ENCODE measurements at places on chromosomes 2 and 18.

- no peak for DNase-seq
Measured at GRCh38 chr18:45708831-45709230, 15.2 kb upstream of the SLC14A1 start.

DNA sequence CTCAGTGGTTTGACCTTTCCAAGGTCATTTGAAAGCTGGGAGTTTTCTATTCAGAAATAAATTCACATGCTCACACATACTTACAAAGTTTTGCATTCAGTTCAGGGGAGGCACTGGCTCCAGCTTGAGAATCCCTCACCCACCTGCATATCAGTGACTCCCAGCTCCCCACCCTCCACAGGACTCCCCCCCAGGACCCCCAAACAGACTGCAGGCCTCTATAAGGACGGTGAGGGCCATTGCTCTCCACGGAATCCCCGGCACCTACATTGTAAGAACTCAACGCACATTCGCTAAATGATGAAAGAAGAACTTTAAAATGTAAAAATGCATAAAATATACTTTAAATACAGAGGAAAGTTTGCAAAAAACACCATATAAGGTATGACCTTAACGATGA lies 97.2 kb upstream of the TEX51 start:
- no peak for DNase-seq

- no peak for DNase-seq
Measured at GRCh38 chr2:469514-469913, 181.6 kb upstream of the ALKAL2 start.

GRCh38 chr2:127558911-127559310 lies 23.4 kb downstream of the MYO7B start:
- DNase-seq: no peak

- no peak for DNase-seq
Measured at GRCh38 chr18:63236406-63236805, 83.2 kb downstream of the BCL2 start.

DNA sequence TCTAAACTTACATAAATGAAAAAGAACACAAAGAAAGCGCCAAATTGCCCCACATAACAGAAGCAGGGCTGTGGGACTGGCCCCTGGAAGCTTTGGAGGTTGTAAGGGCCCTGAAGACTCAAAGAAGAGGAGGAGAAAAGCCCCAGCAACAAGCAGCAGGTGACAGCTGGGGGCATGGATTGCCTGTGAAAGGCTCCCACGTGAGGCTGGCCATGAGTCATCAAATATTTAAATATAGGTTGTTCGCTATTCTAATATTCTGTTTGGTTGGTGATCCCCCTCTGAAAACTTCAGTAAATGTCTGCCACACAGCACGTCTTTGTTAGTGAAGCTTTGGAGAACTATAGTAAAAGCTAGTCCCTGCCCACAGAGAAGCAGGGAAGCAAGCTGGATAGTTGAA lies 132.4 kb downstream of the MREG start:
- no peak for DNase-seq

DNA sequence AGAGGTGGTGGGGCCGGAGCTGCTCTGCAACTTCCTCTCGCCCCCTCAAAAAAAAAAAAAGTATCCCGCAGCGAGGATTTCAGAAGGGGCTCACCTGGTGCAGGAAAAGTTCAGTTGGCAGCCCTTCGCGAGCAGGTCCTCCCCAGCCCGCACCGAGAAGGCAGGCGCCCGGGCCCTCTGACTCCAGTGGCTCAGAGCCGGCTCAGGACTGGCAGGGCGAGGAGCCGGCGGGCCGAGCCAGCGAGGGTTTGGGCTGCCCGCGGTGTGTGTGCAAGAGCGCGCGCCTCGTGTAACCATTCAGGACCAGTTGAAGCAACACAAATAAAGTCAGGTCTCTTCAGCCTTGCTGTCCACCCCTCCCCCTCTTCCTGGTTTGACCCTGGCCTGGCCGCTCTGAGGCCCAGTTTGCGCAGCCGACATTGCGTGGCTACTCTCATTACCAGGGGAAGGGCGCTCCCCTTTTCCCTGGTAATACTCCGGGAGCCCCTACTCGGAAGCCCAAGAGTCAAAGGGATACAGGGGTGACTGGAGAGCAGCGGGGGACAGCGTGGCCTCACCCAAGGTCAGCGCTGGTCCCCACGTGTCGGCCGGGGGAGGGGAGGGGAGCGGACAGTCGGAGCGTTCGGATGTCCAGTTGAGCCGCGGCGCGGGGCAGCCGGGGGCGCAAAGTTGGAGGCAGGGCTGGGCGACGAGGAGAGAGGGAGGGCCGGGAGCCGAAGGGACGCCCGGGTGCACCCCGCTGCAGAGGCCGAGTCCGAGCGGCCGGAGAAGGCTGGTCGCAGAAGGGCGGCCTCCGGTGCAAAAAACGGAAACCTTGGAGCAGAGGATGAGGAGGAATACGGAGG lies 12.3 kb downstream of the EN1 start:
- DNase-seq: no peak

DNA sequence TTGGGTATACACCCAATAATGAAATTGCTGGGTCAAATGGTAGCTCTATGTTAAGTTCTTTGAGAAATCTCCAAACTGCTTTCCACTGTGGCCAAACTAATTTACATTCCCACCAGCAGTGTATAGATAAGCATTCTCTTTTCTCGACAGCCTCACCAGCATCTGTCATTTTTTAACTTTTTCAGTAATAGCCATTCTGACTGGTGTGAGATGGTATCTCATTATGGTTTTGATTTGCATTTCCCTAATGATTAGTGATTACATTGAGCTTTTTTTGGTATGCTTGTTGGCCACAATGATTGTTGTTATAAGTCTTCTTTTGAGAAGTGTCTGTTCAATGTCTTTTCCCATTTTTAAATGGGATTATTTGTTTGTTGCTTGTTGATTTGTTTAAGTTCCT lies 50.4 kb upstream of the EPAS1 start:
- DNase-seq: no peak

DNA sequence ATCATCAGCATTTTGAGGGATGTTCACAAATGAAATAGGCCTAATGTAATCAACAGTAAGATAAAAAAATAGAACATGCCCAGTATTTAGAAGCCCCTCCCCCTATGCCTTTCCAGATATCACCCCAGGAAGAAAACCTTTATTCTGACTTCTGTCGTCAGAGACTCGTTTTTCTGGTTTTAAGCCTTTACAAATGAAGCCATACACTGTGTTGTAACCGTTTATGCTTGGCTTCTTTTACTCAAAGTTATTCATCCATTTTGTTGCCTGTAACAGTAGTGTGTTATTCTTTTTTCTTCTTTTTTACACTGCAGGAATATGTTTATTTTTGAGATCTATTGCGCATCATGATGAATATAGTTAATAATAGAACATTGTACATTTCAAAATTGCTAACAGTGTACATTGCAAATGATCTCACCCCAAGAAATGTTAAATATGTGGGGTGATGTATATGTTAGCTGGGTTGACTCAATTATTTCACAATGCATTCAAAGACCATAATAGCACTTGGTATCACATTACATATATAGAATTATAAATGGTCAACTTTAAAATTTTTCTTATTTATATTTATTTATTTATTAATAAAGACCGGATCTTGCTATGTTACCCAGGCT lies 28.1 kb upstream of the PNPT1 start:
- peak; percentile 36 for DNase-seq
